ENCODE measurements at places on chromosomes 6 and 20.

GRCh38 chr6:156710479-156710878 is 66.7 kb upstream of the ARID1B start:
- no peak for DNase-seq

GRCh38 chr6:111674883-111675282 is 69.2 kb upstream of the TRAF3IP2 start:
- no peak for DNase-seq

DNA sequence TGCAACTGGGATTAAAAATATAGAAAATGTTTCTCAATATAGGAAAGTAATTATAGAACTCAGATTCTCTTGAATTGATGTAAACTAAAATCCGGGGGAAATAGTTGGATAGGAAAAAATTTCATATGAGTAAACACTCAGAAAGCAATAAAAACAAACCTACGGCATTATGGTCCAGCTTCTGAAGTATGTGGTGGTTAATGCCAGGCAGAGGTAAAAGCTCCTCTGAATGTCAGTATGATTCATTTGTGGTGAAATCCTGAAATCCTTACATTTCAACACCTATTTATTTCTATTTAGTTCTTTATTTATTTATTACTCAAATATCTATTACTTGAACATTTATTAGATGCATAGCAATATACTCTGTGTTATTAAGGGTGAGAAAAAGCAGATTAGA is 145.1 kb downstream of the RIMS1 start:
- DNase-seq, result no peak

GRCh38 chr6:4191271-4191721 is 55.9 kb upstream of the ECI2 start:
- no peak for DNase-seq

GRCh38 chr6:1856381-1856780 is 246.7 kb downstream of the FOXC1 start:
- no peak for DNase-seq

- no peak for DNase-seq
These were observed 73.4 kb upstream of the FBXO30 start for GRCh38 chr6:145887969-145888368.

DNA sequence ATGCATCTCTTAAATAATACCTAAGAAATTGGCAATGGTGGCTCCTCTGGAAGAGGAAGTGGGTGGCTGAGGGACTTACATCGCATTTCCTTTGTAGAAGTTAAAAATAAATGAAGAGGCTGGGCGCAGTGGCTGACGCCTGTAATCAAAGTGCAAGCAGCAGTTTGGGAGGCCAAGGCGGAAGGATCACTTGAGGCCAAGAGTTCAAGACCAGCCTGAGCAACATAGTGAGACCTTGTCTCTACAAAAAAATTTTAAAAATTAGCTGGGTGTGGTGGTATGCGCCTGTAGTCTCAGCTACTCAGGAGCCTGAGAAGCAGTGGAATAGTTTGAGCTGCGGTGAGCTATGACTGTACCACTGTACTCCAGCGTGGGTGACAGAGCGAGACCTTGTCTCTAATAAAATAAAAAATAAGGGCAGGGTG is 12.2 kb upstream of the NCOA3 start:
- DNase-seq, result no peak

- peak; percentile 72 for DNase-seq
These were observed 4.0 kb downstream of the PPP1R18 start for GRCh38 chr6:30682143-30683117.

- no peak for DNase-seq
These were observed 336.4 kb upstream of the HSF2 start for GRCh38 chr6:122063076-122063475.

DNA sequence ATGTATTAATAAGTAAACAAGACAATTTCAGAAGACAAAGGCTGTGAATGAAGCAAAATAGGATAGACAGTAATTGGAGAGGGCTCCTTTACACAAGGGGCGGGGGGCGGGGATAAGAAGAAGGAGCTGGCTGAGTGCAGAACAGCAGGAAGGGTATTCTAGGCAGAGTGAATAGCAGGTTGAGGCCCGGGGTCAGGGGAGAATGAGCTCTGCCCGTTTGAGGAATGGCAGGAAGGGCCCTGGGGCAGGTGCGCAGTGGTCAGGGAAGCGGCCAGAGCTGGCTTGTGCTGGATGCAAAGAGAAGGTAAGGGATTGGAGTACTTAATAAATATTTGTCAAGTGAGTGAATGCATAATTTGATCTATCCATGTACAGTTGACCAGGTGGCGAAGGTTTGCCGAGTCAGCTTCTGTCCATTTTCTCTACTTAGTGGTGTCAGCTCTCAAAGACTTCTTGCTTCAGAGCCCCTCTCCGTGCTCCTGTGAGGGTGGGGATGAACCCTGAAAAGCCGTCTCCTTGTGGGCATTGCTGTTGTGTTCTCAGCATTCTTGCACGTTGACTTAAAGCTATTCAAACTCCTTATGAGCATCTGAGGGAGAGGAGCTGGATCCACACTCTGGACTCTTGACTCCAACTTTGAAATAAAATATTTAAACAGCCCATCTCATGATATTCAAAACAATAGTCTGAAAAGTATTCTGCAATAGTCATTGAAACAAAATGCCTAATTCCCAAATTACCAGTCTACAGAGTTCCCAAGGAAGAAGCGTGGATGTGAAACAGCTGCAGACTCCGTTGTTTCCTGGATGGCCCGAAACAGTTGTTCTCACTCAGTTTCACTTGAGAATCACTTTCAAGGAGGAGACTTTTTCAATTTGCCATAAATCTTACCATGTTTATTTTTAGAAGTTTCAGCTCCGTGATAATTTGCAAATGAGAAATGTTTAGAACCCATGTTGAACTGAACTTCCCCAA is 105.1 kb downstream of the EDN3 start:
- DNase-seq, result no peak

DNA sequence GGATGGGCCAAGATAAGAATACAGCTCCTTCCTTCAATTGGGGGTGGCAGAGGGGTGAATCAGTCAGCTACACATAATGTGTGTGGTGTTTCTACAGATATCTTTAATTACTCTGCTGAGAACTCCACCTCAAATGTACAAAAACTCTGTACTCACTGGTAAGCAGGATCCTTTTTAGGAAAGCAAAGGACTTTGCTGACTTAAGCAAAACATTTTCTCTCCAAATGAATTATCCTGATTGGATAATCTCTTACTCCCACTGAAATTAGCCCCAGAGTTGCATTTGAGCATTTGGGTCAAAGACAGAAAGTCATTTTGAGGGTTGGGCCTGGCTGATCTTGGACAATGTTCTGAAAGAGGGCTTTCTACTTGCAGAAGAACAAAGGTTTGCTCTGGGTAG is 13.4 kb downstream of the HLA-G start:
- DNase-seq, result no peak

- DNase-seq, result no peak
These were observed 4.3 kb upstream of the LTA start for GRCh38 chr6:31567531-31568370.

GRCh38 chr20:49825521-49826033 is 12.9 kb downstream of the SLC9A8 start:
- no peak for DNase-seq

DNA sequence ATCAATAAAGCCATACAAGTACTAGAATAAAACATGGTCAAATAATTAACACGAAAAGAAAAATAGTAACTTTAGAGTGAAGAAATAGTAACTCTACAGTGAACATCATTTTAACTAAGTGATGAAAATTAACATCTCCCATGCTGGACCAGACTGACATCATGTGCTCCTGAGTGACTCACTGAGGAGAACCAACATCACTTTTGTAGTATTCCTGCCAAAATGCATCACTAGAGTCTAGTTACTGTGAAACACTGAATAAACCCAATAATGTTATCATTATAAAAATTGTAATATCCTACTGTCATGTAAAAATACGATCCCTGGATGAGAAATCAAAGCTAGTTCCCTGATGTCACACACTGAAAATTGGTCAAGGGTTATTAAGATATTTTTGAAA is 361.3 kb downstream of the CD109 start:
- no peak for DNase-seq

DNA sequence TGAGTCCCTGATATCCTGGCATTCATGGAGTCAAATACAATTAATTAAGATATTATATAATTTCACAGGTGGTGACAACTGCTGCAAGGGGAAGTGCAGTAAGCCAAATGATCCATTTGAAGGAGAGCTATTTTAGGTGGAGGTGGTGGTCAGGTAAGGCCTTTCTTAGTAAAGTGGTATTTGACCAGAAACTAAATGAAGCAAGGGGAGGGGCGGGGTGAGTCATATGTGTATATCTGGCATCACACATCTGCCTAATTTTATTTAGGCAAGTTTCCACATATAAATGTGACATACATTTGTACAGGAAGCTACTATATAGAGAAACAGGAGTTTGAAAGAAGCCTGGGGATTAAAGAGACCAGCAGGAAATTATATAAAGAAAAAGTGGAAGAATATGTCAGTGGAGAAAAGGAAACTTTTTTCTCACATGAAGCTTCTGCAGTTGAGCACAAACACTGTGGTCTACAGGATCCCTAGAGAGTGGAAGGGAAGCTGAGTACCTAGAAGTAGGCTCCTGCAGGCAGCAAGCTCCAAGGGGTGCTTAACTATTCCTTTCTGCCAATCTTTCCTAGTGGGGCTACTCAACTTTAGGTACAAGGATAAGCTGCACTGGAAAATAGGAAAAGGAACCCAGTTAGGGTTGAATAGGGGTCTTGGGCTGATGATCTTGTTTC is 99.6 kb downstream of the OGFRL1 start:
- DNase-seq, result no peak

- DNase-seq, result peak; percentile 31
These were observed 824 bp downstream of the MPC1 start for GRCh38 chr6:166381733-166382499.

DNA sequence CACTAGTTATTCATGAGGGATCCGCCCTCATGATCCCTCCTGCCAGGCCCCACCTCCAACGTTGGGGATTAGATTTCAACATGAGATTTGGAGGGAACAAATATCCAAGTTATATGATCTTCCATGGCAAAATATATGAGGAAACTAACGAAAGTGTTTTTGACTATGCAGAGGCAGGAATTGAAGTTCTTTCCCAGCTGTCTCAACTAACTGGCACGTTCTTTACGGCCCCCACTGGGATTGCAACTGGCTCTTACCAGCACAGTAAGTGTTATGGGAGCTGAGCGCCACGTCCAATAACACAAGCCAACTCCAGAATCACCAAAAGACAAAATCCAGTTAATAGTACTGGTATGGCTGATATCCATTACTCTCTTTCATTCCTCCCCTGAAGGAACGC is 66.6 kb downstream of the ECT2L start:
- no peak for DNase-seq

DNA sequence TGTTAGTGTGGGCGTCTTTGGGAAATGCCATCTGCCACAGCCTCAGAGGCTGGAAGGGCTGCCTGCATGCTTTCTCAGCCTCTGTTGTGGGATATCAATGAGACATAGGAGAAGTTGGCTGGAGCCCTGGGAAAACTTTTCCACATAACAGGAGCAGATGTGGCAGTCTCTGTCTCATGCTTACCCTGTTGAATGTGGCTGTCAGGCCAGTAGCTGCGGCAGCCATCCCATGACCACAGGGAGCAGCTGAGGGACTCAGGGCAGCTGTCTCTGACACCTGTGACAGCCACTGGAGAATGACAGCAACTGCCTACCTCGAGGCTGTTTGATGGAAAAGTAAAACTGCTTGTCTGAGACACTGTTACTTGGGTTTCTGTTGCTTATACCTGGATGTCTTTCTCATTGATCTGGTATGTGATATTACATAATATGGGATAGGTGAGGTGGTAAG is 64.4 kb downstream of the TULP4 start:
- no peak for DNase-seq

DNA sequence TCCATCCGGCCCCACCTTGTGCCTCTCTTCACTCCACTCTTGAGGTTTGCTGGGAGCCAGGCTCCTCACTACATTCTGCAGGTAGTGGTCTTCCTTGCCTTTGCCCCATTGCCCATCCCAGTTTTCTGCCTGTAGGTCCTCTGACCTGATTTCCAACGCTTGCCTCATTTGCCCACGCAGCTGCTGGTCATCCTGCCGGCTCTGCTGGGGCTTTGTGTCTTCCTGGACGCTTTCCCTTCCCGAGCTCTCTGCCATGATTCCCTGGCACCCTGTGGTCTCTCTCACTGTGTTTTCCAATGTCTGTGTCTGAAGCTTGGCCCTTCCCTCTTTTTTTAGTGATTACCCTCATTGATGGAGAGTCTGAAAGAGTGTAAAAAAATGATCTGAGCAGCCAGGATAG is 451.6 kb downstream of the UTRN start:
- no peak for DNase-seq

- no peak for DNase-seq
These were observed 2.0 kb downstream of the VSTM2L start for GRCh38 chr20:37904845-37905373.

DNA sequence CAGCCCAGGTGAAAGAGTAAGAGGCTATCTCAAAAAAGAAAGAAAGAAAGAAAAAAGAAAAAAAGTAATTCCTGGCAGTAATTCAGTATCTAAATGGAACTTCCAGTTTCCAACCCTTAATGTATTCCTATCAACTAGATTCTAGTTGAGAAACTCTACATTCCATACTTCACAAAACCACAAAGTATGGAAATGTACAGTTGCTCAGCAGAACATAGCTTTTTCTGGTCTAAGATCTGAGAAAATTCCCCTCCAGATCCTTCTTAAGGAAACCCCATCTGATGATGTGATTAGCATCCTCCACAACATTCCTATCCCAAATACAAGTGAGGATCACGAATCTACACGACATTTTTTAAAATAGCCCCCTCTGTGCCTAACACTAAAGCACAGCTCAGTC is 3.6 kb downstream of the ARMH2 start:
- DNase-seq, result no peak

DNA sequence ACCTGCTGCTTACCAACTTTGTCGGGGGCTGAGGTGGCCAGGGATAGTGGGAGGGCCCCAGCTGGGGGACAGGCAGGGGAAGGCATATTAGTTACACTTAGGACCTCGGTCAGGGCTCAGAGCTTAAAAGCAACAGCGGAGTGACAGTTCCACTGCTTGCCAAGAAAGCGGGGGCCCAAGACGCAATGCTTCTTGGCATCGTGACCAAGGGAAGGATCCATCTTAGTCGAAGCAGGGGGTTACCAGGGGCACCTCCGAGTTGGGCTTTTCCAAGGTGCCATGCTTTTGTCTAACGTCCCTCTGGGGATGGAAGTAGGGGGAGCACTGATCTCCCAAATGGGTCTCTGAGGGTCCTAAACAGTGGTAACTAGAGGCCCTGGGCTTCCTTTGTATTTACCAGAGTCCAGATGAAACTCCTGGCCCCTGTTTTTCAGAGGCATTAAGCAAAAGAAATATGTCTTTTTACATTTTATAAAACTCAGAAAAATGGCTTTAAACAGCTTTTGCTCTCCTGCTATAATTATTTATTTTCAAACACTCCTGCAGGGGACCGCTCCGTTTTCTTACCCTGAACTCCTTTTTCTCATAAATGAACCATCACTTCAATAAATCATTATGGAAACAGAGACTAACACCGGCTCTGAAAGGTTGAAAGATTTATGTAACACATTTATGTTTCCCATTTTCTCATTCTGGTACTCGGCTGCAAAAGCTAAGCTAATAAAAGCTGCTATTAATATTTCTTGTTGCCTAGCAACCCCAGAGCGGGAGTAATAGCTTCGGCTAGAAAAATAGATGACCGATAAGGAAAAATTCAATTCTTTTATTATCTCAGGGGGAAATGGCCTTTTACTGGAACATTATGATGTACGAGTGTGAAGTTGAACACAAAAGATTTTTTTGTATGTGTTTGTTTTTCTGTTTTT is 100.4 kb downstream of the TOX2 start:
- DNase-seq, result no peak

- DNase-seq, result no peak
These were observed 594.4 kb downstream of the QKI start for GRCh38 chr6:164008902-164009301.
